Lung (tissue), 17 donors: ENCODE measurements at places on chromosomes 7 and 10. TPM values are rescaled to one million over a fixed set of nuclear protein-coding genes. Genes with fewer than 3 reads are reported as not detected.

Gene PRSS1
- 1.1 TPM for polyA plus RNA-seq

Gene FBXL13
- 1.4 TPM for polyA plus RNA-seq

Gene ZNF239
- polyA plus RNA-seq, result 1.8 TPM

Gene SH2B2
- 5.1 TPM for polyA plus RNA-seq

Gene CPA5
- 0.10 TPM for polyA plus RNA-seq

Gene CDHR1
- polyA plus RNA-seq, result 0.49 TPM

Gene ZNF467
- polyA plus RNA-seq, result 11.2 TPM

Gene C10orf143
- polyA plus RNA-seq, result 3.2 TPM

Gene PARD3
- polyA plus RNA-seq, result 26.3 TPM

Gene SMKR1
- polyA plus RNA-seq, result 1.7 TPM

Gene ZNF727
- polyA plus RNA-seq, result 0.12 TPM

Gene SMC3
- 17.5 TPM for polyA plus RNA-seq

Gene KRIT1
- polyA plus RNA-seq, result 15.6 TPM

Gene LUC7L2
- 41.4 TPM for polyA plus RNA-seq

Gene PCDH15
- polyA plus RNA-seq, result 0.16 TPM

Gene C10orf67
- polyA plus RNA-seq, result 1.1 TPM

Gene WNT8B
- 0.04 TPM for polyA plus RNA-seq

Gene PTF1A
- polyA plus RNA-seq, result not detected

Gene FKBP9
- 24.2 TPM for polyA plus RNA-seq

Gene KIF11
- polyA plus RNA-seq, result 1.0 TPM

Gene HDAC9
- 3.7 TPM for polyA plus RNA-seq

Gene POU6F2
- 0.08 TPM for polyA plus RNA-seq

Gene FXYD4
- 2.9 TPM for polyA plus RNA-seq

Gene PRSS2
- 0.35 TPM for polyA plus RNA-seq

Gene LLCFC1
- polyA plus RNA-seq, result 0.70 TPM

Gene SPDYE2
- not detected for polyA plus RNA-seq

Gene HHEX
- 18.6 TPM for polyA plus RNA-seq

Gene EVX1
- polyA plus RNA-seq, result not detected

Gene ITIH2
- 0.08 TPM for polyA plus RNA-seq

Gene PAPOLB
- polyA plus RNA-seq, result 0.01 TPM

Gene TMEM236
- 0.75 TPM for polyA plus RNA-seq

Gene FAM25G
- not detected for polyA plus RNA-seq

Gene SLC18A2
- 0.21 TPM for polyA plus RNA-seq

Gene NKX2-3
- not detected for polyA plus RNA-seq
